ENCODE measurements at places on chromosomes 7 and 10.
A peak's percentile ranks its signal among the peaks of the same experiment; 100 is the strongest.

DNA sequence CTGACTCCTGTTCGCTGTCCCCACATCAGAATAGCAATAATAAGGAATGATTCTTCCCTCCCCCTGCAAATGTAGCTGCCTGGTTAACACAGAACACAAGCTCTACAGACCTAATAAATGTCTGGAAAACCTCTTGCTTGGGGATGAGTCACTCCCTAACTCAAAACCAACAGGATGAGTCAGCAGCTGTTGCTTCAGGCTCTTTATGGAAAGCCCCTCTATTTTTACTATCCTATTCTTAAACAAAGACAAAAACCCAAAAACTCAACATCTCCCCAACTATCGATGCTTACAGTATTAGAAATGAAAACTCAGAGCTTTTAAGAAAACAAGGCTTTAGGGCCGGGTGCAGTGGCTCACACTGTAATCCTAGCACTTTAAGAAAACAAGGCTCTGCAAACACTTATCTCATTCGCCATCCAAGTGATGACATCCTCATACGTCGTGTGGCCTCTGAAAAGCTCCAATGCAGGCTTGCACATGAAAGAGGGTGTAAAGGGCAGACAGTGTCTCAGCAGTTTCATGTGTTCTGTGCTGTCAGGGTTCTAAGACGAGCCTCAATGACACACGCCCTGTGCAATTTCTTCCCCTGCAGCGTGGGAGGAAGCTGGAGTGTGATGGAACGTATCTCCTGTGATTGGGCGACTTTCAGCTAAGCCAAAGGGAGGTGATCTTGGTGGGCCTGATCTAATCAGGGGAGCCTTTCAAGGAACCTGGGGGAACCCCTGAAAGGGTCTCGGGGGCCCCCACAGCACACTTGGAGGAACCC is 70.1 kb downstream of the AMZ1 start:
- DNase-seq, result no peak

DNA sequence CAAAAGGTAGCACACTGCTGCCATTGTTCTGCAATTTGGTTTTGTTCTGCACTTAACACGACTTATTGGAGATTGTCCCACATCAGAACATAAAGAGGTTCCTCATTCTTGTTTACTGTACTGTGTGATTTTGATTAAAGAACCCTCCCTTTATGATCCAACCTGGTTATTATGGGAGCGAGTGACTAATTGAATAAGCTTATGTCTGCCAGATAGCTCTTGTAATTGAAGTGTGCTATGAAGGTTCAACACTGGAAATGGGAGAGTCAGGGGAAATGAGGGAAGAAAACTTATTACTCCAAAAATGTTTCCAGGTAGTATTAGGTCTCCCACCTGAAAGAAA is 33.9 kb downstream of the CASP7 start:
- no peak for DNase-seq

- no peak for DNase-seq
Observed at GRCh38 chr7:20998309-20998708, 211.6 kb upstream of the SP8 start.

GRCh38 chr10:10589540-10590303 is 427.9 kb upstream of the CELF2 start:
- DNase-seq, result peak; percentile 1

- no peak for DNase-seq
Observed at GRCh38 chr10:107614939-107615685, 450.6 kb upstream of the SORCS1 start.

DNA sequence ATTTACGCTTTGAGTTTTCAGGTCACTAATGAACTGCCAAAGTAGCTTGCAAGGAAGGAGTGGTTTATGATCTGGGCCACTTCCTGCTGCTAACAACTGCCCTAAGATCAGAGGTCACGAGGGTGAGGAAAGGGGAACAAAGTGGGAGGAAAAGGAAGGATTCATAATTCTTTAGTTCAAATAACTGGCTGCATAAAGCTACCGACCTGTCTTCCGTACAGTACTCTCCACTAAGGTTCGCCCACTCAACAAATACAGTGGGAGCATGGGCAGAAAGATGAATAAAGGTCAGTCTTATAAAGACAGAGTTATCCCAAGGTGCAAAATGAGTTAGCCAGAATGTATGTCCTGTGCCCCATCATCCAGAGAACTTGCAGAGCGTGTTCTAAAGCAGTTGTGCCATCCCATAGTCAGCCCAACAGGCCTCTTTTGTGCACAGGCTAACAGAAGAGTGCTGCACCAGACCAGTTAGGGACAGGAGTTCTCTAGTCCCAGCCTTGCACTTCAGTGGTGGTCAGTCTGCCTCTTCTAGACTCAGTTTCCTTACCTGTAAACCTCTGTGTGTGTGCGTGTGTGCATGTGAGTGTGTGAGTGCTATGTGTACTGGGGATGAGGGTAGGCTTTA is 65.9 kb downstream of the CREB3L2 start:
- no peak for DNase-seq

DNA sequence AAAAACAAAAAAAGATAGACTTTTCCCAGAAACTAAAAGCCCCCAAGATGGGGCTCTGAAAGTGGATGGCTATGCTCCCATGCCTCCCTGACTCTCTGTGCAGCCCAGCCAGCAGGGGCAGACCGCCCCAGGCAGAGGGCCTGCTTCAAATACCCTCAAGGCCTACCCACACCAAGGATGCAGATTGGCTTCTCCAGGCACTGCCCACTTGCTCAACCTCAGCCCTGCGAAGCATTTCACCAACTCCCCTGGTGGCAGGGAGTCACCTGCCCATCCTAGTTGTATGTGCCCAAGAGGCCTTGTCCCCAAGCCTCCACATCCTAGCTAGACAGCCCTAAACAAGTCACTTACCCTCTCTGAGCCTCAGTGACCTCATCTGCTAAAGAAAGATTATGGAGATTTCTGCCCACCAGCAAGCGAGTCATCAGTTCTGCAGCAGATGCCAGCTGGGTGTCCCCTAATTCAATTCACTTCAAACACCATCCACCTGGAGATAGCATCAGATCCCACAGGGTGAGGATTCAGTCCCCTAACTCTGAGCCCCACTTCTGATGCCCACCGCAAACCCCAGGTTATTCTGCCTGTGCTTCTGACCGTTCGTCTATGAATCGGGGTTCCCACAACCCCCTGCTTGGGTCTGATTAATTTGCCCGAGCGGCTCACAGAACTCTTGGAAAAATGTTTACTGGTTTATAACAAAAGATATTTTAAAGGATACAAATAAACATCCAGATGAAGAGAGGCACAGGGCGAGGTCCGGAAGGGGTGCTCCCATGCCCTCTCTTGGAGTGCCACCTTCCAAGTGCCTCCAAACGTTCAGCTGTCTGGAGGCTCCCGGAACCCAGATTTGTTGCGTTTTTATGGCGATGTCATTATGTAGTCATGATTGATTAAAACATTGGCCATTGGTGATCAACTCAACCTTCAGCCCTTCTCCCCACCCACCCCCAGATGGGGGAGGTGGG is 18.6 kb upstream of the ZMIZ1 start:
- no peak for DNase-seq

- no peak for DNase-seq
Observed at GRCh38 chr10:116802876-116803275, 46.4 kb upstream of the ENO4 start.

- no peak for DNase-seq
Observed at GRCh38 chr7:69042138-69042537, 556.1 kb upstream of the AUTS2 start.

- no peak for DNase-seq
Observed at GRCh38 chr10:125144693-125145623, 15.4 kb downstream of the CTBP2 start.

- no peak for DNase-seq
Observed at GRCh38 chr10:63268149-63268797, 135.1 kb downstream of the NRBF2 start.

GRCh38 chr7:83058667-83059066 is 104.0 kb downstream of the PCLO start:
- DNase-seq, result no peak

GRCh38 chr7:105655500-105656380 is 74.4 kb upstream of the EFCAB10 start:
- DNase-seq, result no peak

DNA sequence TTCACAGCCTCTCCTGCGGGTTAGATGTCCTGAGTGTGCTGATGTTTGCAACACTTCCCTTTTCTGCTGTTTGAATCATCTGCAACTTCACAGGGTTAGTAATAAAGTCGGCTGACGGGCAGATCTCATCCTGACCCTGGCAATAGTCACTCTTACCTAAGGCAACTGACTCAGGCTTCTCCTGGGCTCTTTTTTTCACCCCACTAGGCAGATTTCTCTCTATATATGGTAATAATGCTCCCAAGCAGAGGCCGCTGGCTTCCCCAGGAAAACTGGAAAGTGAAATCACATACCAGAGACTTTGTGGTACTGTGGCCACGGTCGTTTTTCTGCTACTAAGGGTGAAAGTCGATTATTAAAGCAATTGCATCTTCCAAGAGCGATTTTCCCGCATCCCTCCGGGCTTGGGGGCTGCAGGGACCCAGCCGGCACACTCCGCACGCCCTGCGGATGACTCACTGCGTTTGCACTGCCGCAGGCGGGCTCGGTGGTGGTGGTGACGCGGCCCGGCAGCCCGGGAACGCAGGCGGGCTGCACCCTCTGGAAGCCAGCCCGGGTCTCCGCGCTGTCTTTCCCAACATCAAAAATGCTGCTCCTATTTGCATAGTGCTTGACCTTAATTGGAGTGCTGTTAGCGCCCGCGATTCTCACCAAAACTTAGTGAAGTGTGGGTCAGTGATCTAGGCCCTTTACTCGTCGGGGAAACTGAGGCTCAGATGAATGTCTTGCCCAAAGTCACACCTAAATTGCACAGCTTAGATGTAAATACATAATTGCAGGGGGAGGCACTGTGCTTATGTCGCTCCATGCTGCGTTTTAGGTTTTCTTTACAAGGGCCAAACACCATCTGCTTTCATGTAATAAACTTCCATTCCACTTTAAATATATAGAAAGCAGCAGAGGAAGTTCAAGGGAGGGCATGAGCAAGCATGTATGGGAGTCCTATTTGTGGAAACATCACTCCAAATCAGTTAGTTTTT is 47.6 kb upstream of the ITGB1 start:
- no peak for DNase-seq

DNA sequence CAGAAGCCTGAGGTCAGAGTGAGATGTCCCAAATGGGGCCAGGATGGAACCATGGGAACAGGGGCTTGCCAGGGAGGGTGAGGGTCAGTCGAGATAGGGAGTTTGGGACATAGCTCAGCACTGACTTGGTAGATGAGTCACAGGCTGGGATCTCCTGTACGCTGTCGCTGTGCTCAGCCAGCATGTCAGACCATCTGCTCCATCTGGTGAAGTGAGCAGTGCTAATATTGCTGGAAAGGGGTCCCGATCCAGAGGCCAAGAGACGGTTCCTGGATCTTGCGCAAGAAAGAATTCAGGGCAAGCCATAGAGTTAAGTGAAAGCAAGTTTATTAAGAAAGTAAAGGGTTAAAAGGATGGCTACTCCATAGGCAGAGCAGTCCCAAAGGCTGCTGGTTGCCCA is 505.6 kb downstream of the GALNT17 start:
- DNase-seq, result no peak

DNA sequence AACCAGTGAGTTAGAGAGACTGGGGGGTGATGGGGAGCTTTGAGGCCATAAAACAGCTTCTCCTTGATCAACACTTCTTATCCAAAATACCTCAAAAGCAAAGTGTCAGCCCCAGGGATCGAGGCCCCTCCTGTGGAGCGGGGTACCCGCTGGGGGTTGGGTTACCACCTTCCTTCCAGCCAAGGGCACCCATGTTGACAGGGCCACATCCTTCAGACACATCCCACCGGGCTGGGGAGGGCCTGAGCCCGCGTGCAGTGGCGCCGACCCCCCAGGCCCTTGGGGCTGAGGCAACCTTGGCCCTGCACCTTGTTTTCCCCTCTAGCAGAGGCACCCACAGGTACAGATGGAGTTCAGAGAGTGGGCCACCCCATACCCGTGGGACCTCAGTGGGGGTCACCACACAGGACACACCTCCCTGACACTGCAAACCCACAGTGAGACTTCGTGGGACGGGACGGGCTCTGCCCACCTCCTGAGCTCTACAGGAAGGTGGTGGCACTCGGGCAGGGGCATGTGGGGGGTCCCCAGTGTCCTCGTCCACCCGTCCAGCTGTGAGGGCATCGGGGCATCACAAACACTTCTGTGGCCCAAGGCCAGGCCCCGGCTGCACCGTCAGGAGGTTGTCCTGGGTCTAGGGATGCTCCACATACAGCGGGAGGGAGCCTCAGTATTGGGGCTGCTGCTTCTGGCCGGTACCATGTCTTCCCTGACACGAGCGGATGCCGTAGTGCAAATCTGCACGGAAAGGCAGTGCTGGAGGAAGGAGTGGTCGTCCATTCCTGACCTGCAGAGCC is 10.7 kb downstream of the DPYSL4 start:
- DNase-seq, result no peak

GRCh38 chr7:24894429-24895221 is 85.4 kb downstream of the OSBPL3 start:
- DNase-seq, result no peak

- DNase-seq, result no peak
Observed at GRCh38 chr7:87874066-87874465, 2.1 kb downstream of the SLC25A40 start.

DNA sequence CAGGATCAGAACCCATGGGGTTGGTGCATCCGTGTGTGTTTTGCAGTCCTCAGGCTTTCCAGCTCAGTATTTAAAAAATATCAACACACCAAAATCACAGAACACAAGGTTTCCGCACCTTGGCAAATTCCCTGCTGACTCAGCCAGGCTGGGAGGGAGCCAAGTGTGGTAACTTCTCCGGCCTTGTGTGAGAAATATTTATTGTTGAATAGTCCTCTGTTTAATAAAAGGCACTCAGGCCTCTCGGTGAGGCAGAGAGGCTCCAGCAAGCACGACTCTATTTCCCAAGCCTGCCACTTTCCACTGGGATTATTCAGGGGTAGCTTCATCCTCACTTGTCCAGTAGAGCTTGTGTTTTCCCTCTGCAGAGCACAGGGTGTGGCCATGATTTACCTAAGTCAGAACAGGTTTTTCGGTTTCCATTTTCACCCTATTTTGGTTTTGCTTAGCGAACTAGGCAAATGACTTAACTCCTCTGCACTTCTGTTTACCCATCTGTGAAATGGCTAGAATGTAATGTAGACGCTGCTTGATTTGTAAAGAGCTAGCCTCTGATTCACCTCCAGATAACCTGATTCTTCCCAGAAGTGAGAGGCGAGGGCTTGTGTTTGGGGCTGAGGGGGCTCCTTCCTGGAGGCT is 13.0 kb upstream of the CHST15 start:
- DNase-seq, result peak; percentile 54

- no peak for DNase-seq
Observed at GRCh38 chr10:25555865-25556264, 378.2 kb upstream of the MYO3A start.

- no peak for DNase-seq
Observed at GRCh38 chr7:89072081-89072480, 276.5 kb upstream of the TEX47 start.

Measured in GM12891 (cell line).